ENCODE measurements at places on chromosomes 5 and 9.

- no peak for DNase-seq
Measured at GRCh38 chr5:67435032-67435431, 238.4 kb upstream of the CD180 start.

DNA sequence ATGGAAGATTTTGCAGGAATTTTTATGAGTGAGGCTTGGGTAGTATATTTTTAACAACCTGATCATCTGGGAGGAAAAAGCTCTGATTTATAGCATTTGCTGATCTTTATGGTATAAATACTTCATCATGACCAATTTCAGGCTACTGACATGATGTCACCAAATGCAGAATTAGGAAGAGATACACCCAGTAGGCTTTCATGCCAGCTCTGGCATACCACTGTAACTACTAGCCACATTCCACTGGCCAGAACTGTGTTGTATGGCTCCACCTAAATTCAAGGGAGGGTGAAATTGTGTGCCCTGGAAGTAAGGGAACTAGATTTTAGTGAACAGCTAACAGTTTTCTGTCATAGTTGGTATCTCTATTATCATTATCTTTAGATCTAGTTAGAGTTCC lies 17.6 kb downstream of the AP3S1 start:
- DNase-seq, result no peak

DNA sequence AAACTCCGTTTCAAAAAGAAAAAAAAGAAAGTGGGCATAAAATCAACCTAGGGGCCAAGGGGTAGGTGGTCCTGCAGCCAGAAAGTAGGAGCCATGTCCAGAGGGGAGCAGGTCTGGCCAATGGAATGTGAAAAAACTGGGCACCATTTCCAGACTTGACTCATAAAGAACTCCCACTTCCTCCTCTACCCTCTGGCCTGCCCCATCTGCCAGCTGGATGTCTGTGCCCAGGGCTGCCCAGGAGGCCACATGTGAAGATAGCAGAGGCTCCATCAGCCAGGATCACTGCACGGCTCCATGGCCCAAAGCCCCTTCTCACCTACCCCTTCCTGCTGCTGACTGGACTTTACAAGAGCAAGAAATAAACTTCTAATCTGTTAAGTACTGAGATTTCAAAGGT lies 42.1 kb upstream of the EEIG1 start:
- no peak for DNase-seq

- no peak for DNase-seq
Measured at GRCh38 chr5:116672203-116672602, 97.6 kb upstream of the SEMA6A start.
